ENCODE measurements at places on chromosomes 5 and 9.
A peak's percentile ranks its signal among the peaks of the same experiment; 100 is the strongest.

DNA sequence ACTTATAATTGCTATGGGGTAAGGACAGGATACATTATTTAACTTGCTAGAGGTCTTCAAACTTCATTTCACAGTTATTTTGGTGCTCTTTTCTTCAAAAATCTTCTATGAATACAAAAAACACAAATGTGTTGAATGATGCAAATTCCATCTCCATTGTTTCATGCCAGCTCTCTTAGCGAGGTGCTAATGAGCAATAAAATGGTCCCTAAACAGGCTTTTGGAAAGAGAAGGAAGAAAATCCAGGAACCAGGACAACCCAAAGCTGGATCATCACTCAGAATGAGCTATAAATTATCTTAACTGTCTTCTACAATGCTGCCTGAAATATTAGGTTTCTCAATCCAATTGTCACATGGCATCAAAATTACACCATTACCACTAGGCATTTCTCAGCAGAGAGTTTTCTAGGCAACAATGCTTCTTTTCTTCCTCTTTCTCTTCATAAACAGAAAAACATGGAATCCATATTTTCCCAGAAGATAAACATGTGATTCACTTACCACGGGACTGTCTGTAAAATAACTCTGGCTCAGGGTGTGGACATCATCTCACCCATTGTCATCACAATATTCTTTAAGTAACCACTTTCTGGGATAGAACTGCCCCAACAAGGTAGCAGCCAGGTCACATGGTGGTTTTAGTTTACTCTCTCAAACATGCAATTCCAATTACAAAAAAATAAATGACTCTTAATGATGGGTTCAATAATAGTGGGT, 249.4 kb downstream of the NPR3 start:
- no peak for DNase-seq

DNA sequence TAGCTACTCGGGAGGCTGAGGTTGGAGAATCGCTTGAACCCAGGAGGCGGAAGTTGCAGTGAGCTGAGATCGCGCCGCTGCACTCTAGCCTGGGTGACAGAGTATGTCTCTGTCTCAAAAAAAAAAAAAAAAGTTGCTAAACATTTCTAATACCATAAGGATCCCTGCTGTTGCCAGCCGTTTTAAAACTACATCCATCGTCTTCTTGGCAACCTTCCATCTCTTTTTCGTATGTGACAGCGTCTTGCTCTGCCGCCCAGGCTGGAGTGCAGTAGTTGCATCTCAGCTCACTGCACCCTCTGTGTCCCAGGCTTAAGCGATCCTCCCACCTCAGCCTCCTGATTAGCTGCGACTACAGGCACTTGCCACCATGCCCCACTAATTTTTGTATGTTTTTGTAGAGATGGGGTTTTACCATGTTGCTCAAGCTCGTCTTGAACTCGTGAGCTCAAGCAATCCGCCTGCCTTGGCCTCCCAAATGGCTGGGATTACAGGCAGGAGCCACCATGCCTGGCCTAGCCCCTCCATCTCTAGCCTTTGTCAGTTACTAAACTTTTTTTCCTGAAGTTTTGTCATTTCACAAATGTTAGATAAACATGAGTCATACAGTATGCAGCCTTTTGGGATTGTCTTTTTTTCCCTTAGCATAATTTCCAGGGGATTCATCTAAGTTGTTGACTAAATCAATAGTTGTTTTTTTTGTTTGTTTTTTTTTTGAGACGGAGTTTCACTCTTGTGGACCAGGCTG, 13.5 kb downstream of the NSD1 start:
- DNase-seq = no peak

DNA sequence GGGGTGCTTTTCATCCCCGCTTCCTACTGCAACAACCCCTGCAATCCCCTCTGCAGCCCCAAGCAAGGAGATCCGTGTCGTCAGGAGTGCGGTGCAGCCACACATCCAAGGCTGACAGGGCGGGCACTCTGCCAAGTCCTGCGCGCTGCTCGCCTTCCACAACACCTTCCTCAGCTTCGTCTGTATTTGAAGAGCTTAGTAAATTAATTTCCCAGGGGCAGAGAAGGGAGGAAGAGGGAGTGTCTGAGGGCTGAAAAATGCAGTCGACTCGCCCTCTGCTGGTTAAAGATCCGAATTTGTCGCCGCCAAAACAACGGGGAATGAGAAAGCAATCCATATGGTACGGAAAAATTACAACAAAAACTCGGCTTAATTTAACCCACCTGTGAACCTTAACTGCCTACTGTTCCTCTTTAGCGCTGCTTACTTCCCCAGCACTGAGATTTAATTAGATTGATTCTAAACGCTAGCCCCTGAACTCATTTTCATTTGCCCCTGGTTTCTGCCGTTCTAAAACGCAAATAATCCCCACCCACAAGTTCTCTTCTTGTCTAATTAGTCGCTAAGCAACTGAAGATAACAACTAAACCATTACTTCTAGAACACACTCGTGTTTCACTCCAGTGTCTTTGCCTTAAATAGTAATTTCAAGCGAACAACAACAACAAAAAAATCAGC, 10.9 kb upstream of the PCDHB1 start:
- peak; percentile 88 for DNase-seq

- no peak for DNase-seq
These were observed 79.4 kb downstream of the PTTG1 start for GRCh38 chr5:160500786-160501779.

DNA sequence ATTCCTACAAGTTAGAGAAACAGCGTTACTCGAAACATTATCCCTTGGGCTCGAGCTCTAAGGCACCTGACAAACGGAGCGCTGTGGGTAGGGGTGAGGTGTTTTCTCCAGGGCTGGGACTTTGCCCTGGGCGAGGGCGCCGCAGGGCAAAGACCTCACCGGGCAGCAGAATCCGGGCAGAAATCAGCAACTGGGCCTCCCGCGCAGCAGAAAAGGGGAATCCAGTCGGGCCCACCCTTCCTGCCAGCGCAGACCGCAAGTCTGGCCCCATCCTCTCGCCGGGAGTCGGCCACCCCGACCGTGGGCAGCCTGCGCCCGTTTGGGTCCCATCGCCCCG, 430 bp upstream of the MSH3 start:
- no peak for DNase-seq

DNA sequence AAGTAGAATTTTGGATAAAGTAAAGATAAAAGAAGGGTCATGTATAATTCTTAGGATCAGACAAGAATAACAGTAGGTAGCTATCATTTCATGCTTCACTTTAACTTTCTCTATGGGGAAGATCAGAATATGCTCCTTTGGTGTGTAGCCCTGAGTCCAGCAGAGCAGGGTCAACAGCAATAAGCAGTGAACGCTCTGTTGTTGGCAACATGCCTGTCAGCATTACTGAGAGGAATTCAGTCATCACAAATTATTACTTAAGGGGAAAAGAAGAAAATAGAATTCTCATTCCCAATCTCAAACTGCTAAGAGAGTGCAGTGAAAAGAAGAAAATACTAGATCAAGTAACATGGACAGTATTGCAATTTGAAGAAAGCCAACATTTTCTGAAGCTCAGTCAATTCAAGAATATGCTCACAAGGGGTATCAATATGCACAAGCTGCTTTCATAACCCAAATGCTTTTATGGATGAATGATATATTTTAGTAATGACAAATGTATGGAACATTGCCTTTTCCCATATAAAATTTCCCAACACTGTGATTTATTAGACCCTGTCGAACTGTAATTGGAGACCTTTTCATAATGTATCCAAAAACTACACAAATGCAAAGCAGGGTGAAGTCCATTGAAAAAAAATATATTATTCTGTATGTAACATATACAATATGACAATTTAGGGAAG, 1359.4 kb downstream of the EFNA5 start:
- DNase-seq = no peak

GRCh38 chr5:58259685-58260152, 200.2 kb downstream of the PLK2 start:
- DNase-seq = no peak

- no peak for DNase-seq
These were observed 115.9 kb downstream of the DROSHA start for GRCh38 chr5:31415960-31416359.

GRCh38 chr5:112885001-112885400, 23.9 kb downstream of the SRP19 start:
- DNase-seq = no peak

DNA sequence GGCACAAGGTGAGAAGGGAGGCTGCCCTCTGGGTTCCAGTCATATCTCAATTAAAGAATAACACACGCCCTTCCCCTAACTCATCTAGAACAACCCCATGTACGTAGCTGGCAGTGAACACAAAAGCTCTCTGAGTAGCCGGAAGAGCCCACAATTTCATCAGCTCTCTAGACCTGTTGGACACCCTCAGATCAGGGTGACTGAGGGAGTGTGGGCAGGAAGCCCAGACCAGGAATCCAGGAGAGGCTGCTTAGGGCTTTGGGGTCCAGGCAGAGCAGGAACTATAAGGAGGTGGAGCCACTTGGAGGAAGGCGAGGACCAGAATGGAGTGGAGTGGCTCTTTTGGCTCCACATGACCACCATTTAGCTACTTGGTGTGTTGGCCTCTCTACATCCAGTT, 237.4 kb downstream of the NR3C1 start:
- no peak for DNase-seq

DNA sequence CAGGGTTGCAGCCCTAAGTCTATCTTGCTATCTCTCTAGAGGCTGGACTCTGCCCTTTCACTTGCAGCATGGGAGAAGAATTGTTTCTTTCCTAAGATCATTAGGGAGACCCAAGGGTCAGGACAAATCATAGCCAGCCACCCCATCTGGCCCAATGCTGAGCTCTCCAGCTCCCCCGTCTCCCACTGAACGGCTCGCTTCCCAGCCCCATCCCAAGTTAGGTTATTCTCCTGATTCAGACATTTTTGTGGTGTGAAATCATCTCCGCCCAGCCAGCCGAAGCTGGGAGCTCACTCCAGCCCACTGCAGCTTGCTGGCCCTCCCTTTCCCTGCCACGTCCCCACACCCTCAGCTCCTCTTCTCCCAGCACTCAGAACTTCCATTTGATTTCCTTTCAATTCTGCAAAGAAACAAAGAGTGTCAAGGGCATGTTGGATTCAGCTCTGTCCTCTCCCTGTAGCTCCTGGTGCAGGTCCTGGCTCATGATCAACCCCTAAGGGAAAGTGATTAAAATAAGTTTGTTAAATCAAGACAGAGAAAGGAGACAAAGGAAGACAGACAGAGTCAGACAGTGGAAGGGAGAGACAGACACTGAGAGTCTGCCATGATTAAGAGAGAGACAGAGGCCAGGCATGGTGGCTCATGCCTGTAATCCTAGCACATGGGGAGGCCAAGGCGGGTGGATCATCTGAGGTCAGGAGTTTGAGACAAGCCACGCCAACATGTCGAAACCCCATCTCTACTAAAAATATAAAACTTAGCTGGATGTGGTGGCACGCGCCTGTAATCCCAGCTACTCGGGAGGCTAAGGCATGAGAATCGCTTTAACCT, 12.6 kb upstream of the SPARC start:
- no peak for DNase-seq

- no peak for DNase-seq
These were observed 110.4 kb upstream of the FAM174A start for GRCh38 chr5:100424787-100425186.

DNA sequence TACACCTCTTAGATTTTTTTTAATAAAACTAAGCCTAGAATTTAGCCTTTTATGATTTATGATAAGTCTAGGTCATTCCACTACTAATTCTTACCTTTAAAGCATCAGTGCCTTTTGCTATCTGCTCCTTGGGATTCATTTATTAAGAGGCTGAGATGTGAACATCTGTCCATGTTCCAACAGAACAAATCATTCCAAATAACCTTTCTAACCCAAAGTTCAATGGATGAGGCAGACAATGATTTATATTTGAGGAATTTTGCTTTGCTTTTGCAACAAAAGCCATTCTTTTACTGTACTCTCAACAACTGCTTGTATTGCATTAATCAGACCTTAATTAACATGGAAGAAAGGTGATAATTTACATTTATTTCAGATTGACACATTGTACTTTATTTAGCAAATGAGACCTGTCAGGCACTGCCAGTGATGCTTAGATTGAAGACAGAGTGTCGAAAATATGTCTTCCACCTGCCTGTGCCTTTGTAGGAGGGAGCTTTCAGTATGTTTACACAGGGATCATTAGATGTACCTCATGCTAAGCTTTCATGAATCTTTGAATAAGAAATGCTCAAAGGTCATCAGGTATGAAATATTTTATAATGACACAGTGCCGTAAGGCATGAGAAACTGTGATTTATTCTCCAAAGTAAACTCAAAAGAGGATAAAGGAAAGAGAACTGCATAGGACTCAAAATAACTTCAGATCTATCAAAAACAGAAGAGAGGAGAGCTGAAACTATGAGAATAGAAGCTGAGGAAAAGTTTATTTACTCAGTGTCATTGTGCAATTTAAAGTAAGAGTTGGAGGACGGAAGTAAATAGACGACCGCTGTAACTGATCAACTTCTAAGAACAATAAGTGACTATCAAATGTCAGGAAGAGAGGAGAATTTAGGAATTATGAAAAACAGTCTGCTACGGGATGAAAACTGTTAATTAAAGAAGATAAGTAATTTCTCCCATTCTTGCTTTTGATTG, 36.7 kb upstream of the IZUMO3 start:
- no peak for DNase-seq

GRCh38 chr9:127826253-127826913, 23.7 kb downstream of the FPGS start:
- no peak for DNase-seq

DNA sequence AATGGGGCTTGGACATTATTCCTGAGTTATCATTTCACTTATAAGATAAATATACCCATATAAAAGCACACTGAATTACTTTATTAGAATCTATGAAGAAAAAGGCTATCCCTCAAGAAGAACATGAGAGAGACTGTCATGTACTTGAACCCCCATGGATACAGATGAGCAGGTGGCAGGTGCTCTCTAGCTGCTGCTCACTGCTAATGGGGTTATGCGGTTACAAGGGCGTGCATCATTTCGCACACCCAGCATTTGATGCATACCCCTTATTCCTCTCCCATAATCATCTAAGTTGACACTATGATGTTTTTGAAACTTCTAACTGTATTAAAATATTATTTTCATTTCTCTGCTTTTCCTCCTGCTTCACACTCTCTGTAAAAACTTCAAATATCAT, 16.4 kb downstream of the ITK start:
- DNase-seq = no peak

GRCh38 chr9:77945798-77946197, 85.8 kb downstream of the GNAQ start:
- DNase-seq = no peak

- no peak for DNase-seq
These were observed 28.2 kb downstream of the DBH start for GRCh38 chr9:133664173-133665050.

DNA sequence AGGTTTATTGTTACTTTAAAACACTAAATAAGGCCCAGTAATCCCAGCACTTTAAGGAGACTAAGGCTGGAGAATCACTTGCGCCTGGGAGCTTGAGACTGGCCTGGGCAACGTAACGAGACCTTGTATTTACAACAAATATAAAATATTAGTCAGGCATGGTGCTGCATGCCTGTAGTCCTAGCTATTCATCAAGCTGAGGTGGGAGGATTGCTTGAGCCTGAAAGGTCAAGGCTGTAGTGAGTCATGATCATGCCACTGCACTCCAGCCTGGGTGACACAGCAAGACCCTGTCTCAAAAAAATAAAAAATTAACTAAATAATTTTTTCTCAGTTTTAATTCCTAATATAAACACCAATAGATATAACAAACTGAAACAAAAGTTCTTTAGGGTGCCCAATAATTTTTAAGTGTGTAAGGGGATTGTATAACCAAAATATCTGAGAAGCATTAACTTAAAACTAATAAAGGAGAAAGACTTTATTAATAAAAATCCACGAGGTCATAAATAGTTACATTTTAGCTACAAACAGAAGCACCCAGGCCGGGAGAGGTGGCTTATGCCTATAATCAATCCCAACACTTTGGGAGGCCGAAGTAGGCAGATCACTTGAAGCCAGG, 32.7 kb downstream of the FAM13B start:
- DNase-seq = no peak
